ENCODE measurements at places on chromosomes 13 and 19.

DNA sequence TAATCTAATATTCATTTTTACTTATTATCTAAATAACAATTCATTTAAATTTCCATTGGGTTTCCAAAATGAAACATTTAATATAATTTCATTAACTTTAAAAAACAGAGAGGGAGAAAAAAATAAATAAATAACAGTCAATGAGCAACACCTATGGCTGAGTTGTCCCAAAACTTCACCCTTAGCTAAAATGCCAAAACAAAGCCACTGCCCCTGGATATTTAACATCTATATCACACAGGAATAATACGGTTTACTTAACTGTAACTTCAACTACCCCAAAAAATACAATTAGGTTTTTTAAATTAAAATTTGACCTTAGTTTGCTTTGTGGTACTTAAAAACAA, 541 bp downstream of the ELF1 start:
- no peak for DNase-seq

- no peak for DNase-seq
Observed at GRCh38 chr13:69155136-69155535, 952.5 kb upstream of the ATXN8OS start.

DNA sequence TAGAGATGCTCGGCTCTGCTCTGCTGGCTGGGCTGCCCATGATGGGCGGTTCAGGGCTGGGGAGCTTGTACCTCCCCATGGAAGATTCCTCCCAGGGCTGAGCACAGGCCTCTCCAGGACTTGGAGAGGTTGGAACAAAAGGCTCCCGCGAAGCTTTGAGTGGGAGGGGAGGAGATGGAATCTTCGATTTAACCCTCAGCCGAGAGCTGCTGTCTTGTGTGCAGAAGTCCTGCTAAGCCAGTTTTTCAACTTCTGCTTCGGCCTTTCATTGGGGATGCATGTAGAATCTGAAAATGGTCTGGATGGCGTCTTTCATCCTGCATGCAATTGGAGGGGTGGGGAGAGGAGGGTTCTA, 163.3 kb downstream of the KDM4B start:
- DNase-seq: no peak

DNA sequence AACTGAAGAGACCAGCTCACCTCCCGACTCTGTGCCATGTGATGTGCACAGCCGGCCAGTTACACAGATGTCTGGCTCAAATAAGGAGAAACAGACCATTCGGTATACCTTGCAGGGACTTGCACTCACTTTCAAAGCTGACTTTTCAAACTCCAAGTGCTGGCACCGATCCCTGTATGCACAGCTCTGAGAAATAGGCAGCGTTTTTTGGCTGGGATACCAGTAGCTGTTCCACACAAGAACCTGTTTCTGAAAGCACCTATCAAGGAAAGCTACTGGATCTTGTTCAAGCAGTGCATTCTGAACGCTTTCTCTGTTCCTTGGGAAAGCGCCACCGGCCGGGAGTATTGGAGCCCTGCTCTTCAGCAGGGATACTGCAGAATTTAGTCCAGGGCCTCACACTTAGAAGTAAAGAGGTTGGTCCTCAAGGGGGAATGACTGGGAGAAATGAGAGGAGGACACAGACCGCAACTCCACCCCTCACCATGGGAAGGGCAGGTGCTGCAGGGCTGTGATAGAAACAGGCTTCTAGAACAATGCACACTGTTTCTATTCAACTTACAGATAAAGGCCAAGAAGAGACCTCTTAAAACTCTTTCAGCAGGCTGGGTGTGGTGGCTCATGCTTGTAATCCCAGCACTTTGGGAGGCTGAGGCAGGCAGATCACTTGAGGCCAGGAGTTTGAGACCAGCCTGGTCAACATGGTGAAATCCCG, 53.6 kb upstream of the PABPC3 start:
- DNase-seq: no peak

DNA sequence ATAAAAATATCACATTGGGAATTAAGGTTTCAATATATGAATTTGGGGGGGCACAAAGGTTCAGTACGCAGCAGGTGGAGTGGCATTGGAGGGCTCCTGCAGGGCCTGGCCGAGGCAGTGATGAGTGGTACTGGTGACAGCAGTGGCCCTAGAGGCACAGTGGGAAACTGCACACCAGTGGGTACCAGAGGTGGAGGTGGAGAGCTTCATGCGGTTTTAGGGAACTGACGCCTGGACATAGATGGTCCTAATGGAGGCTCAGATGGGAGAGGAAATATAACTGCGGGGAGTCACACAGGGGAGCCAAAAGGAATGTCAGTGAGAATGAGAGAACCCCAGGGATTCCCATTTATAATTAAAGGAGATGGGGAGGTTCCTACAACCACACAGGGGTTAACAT, 156.2 kb downstream of the COG6 start:
- DNase-seq: no peak

DNA sequence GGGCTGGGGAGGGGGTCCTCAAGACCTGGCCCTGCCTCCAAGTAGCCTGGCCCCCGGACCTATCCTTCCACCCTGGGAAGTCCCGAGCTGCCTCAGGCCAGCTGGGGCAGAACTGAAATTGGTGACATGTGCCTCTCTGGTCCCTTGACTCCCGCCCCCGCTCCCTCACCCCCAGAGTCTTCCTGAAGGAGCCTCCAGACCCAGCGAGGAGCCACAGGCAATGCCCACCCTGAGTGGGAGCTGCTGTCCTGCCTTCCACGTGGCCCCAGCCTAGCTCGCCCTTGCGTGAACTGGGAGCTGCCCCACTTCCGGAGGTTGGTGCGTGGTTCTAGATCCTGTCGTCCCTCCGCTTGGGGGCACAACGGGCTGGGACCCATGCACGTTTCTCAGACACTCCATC, 34.6 kb downstream of the CEBPA start:
- DNase-seq: peak; percentile 31

DNA sequence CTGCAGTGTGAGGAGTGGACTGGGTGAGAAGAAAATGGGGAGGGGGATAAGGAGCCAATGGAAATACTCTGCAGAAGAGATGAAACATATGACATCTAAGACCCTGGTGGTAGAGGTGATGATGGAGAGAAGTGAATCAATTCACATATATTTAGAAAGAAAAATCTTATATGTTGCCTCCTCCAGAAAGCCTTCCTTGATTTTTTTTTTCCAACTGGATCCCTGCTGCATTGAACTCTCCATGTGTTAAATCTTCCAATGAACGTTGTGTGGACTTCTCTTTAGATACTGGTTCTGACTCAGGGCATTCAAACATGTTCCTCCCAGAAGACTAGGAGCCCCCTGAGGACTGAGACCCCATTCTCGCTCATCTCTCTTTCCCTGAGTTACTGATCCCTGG, 348.3 kb downstream of the TSHZ3 start:
- DNase-seq: no peak

GRCh38 chr19:30877661-30878113, 471.5 kb downstream of the TSHZ3 start:
- no peak for DNase-seq

- no peak for DNase-seq
Observed at GRCh38 chr13:107907065-107907805, 308.1 kb downstream of the LIG4 start.

GRCh38 chr19:5152013-5152763, 183.3 kb downstream of the KDM4B start:
- no peak for DNase-seq

GRCh38 chr13:50401721-50402465, 386.6 kb downstream of the KCNRG start:
- DNase-seq: no peak

- DNase-seq: peak; percentile 96
Observed at GRCh38 chr19:11766597-11767591, at the start of gene ZNF441. ZNF441 (plus strand) TSS chr19:11767000; CDS start chr19:11767194, 194 bp downstream.

DNA sequence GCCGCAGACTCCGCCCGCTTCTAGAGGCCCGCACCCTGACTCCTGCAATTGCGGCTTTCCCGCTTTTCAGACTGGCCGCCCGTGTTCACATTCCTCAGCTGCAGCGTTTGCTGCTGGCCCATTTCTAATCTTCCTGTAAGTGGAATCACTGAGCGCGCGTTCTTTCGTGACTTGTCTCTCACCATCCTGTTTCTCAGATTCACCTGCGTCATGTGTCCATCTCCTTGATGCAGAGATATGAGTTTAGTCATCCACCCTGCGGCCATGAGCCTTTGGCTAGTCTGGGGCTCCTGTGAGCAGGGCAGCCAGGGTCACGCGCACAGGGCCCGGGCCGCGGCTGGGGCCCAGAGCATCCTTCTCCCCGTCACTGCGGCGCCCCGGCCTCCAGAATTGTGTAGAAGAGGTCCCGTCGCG, 110.0 kb downstream of the CRYL1 start:
- no peak for DNase-seq

DNA sequence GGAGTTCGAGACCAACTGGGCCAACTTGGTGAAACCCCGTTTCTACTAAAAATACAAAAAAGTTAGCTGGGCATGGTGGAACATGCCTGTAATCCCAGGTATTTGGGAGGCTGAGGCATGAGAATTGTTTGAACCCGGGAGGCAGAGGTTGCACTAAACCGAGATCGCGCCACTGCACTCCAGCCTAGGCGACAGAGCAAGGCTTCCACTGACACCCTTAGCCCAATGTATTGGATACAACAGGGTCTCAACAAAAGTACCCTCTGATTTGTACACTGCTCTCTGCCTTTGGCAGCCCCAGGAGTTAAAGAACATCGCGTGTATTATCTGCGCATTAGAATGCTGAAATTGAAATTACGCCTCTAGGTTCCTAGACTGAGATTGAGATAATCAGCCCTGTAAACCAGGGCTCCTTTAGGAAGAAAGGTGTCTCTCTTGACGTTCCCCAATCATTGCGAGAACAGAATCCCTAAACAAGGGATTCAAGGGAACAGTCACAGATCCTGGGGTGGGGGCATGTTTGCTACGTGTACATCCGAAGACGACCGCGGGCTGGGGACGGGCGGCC, 21.9 kb downstream of the IPO5 start:
- no peak for DNase-seq

- no peak for DNase-seq
Observed at GRCh38 chr13:44305917-44306370, 67.7 kb upstream of the SERP2 start.

DNA sequence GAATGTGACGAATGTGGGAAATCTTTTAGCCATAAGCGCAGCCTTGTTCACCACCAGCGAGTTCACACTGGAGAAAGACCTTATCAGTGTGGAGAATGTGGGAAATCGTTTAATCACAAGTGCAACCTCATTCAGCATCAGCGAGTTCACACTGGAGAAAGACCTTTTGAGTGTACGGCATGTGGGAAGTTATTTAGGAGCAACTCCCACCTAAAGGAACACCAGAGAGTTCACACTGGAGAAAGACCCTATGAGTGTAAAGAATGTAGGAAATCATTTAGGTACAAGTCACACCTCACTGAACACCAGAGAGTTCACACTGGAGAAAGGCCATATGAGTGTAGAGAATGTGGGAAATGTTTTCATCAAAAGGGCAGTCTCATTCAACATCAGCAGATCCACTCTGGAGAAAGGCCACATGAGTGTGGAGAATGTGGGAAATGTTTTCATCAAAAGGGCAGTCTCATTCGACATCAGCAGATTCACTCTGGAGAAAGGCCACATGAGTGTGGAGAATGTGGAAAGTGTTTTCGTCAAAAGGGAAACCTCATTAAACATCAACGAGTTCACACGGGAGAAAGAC, 7.6 kb downstream of the ZNF776 start:
- DNase-seq: no peak

- no peak for DNase-seq
Observed at GRCh38 chr13:29858667-29859066, 8.2 kb upstream of the UBL3 start.

DNA sequence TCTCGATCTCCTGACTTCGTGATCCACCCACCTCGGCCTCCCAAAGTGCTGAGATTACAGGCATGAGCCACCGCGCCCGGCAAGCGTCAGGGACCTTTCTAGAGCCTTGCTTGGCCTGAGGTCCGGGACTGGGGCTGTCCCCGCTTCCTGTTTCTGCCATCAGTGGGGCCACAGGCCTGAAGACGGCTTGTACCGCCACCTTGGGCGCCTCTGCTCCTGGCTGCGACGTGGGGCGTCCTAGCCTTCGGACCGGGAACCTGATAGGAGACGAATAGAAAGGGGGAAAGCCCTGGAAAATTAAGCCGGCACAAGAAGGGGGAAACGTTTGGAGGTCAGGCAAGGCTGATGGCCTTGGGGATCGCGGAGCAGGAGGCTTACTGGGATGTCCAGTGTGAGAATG, 35.1 kb downstream of the RNF6 start:
- DNase-seq: peak; percentile 80

DNA sequence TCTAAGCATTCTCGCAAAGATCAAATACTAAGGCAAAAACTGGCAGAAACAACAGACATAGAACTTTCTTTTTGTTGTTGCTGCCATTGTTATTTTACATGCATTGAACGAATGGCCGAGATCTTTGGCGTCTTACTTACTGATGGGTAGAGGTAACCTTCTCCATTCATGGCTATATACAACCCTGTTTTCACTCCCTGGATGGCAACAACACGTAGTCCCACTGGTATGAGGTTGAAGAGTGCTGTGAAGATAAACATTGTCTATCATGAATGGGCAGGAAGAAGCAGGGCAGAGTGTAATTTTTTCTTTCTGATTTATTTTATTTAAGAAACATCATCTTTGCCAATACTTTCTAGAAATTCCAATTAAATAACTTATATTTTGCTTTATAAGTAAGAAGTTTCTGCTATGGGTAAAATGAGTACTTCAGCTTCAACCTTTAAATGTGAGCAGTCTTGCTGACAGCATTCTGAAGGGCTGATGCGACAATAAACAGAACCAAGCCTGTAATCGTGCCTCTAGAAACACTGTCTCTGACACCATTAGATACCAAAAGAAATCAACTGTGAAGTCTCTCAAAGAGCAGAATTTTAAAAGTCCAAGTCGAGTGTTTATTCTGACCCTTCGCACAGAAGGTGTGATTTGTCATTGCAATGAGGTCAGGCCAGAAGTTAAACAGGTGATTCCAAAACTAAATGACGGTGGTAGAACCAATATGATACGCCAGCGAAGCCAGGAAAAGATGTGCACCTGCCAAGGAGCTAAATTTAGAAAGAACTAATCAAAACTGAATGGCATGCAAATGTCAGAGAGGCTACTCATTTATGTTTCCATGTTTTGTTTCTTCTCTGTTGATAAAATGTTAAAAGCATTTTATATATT, 416.4 kb downstream of the ITGBL1 start:
- DNase-seq: no peak

GRCh38 chr19:18310118-18310909, 12.6 kb downstream of the LSM4 start:
- no peak for DNase-seq

DNA sequence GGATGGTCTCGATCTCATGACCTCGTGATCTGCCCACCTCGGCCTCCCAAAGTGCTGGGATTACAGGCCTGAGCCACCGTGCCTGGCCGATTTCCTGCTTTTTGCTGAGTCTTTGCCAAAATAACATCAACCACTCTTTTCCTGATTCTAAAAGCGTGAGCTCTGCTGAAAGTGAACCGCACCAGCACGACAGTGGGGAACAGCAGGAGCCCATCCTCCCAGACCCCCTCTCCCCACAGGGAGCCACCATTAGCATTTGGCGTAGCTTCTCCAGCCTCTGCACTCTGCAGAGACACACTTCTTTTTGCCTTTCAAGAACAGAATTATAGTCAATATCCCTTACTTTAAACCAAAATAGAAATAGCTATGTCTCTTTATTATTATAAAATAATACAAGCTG, 41.3 kb downstream of the MYH14 start:
- no peak for DNase-seq
